ENCODE measurements at places on chromosomes 16 and 17.

GRCh38 chr16:51231702-51232101, 80.6 kb upstream of the SALL1 start:
- DNase-seq = no peak

DNA sequence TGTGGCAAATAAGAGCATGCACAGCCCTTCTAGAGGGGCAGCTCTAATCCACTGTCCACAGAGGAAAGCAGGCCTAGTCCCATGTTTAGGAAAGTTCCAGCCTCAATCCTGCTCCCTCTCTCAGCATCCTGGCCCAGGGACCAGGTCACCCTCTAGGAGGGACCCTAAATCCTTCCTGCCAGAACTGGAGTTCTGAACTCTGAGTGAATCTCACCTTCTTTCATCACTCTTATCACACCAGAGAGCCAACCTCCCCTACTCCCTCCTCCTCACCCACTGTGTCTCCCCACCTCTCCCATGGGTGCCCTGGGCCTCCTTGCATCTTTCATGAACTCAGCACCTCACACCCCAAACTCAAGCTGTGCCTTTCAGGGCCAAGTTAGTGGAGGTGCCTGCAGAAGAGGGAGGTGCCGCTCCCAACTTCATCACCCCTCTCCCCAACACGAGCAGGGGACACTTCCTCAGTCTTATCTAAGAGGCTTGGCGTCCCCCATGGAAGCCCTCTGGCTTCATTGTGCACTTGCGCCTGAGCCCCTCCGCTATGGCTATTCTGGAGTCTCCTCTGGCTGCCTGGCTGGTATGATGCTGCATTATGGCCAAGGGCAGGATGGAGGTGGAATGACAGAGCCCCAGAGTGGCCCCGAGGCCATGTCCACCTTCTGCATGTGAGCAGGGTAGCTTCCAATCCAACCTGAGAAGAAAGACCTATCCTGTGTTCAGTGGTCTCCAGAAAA, 31.7 kb downstream of the PIK3R6 start:
- no peak for DNase-seq

GRCh38 chr17:47615766-47616424, 33.8 kb upstream of the KPNB1 start:
- peak; percentile 23 for DNase-seq

DNA sequence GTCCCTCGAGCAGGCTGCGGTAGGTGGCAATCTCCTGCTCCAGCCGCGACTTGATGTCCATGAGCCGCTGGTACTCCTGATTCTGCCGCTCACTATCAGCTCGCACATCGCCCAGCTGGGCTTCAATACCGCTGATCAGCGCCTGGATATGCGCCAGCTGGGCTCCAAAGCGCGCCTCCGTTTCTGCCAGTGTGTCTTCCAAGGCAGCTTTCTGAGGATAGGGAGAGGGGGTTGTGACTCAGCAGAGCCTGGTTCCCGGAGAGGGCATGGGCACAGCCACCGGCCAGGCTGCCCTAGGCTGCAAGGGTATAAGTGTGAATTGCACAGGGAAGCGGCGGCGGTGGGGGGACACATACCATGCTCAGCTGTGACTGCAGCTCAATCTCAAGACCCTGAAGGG, 4.3 kb downstream of the KRT19 start:
- DNase-seq = no peak

DNA sequence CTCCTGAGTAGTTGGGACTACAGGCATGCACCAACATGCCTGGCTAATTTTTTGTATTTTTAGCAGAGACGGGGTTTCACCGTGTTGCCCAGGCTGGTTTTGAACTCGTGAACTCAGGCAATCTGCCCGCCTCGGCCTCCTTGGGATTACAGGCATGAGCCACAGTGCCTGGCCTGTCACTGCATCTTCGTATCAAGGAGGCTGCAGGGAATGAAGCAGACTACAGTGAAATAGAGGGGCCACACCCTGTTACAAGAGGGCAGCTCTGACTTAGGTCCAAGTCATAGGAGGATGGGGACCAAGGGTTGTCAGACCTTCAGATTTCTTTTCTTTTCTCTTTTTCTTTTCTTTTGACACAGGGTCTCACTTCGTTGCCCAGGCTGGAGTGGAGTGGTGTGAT, 28.7 kb downstream of the FA2H start:
- DNase-seq = no peak

GRCh38 chr17:53912117-53912516, 89.4 kb downstream of the KIF2B start:
- no peak for DNase-seq

DNA sequence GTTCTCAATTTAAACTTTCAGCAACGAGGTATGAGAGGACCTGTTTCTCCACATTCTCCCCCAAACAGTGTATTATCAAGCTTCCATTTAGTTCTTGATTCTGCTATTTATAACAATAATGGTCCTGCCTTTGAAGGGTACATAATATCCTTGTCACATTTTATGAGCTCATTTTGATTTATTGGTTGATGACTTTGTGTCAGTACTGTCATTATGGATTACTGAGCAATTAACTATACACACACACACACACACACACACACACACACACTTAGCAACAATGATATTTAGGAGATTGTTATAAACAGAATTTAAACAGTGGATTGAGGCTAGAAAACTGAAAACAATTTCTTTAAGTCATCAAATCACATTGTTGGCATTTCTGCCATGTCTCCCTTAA, 7.0 kb downstream of the TMIGD1 start:
- DNase-seq = no peak

- DNase-seq = no peak
Measured at GRCh38 chr16:50605733-50606430, 57.7 kb downstream of the NKD1 start.

Data from NCI-H446 (cell line).